ENCODE measurements at places on chromosomes 1 and 21.

GRCh38 chr1:196951711-196952394 lies 8.3 kb downstream of the CFHR2 start:
- DNase-seq = no peak

DNA sequence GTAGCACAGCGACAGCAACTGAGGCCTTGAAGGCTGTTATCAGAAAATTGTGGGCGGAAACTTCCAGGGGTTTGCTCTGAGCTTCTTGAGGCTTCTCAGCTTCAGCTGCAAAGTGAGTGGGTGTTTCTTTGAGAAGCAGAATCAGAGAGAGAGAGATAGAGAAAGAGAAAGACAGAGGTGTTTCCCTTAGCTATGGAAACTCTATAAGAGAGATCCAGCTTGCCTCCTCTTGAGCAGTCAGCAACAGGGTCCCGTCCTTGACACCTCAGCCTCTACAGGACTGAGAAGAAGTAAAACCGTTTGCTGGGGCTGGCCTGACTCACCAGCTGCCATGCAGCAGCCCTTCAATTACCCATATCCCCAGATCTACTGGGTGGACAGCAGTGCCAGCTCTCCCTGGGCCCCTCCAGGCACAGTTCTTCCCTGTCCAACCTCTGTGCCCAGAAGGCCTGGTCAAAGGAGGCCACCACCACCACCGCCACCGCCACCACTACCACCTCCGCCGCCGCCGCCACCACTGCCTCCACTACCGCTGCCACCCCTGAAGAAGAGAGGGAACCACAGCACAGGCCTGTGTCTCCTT lies at the start of gene FASLG:
Gene FASLG, plus strand, starts transcription at position 233 of the 583 bp plus-strand sequence. Its CDS starts 99 bp downstream, at position 332.
- no peak for DNase-seq

GRCh38 chr1:60503266-60503925 lies 429.8 kb upstream of the C1orf87 start:
- no peak for DNase-seq

DNA sequence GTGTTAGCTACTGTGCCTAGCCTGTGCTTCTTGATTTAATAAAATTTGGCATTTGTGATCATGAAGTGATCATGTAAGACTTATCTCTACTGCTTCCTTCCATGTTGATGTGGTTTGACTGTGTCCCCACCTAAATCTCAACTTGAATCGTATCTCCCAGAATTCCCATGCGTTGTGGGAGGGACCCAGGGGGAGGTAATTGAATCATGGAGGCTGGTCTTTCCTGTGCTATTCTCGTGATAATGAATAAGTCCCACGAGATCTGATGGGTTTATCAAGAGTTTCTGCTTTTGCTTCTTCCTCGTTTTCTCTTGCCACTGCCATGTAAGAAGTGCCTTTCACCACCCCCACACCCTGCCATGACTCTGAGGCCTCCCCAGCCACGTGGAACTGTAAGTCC lies at the start of gene OVAAL:
Gene OVAAL, plus strand, starts transcription at position 301 of the 400 bp plus-strand sequence.
- no peak for DNase-seq

- no peak for DNase-seq
Observed at GRCh38 chr1:204003536-204003935, 69.4 kb upstream of the SOX13 start.

DNA sequence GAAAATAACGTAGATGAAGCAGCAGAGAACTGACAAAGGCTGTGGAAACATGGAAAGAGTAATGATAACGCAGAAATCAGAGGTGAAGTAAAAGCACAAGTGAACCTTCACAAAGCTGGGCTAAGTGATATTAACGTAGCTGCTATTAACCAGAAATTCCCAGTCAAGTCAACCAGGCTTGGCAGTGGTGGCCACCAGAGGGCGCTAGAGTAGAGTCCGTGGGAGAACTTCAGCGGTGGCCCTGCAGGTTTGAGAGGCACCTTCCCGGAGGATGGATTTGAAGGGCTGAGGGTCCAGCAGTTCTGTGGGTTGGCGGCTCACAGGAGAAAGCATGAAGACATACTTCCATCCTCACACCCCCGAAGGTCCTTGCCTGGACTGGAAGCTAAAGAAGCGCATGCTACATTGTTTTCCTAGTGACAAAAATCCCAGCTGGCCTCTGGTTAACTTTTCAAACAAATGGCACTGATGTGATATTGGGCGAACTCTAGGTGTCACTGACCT lies 81.7 kb upstream of the ZNF648 start:
- DNase-seq = peak; percentile 79

- no peak for DNase-seq
Observed at GRCh38 chr21:29641635-29642550, 297.9 kb downstream of the GRIK1 start.

GRCh38 chr1:100834777-100835660 lies 59.6 kb downstream of the EXTL2 start:
- DNase-seq = no peak

DNA sequence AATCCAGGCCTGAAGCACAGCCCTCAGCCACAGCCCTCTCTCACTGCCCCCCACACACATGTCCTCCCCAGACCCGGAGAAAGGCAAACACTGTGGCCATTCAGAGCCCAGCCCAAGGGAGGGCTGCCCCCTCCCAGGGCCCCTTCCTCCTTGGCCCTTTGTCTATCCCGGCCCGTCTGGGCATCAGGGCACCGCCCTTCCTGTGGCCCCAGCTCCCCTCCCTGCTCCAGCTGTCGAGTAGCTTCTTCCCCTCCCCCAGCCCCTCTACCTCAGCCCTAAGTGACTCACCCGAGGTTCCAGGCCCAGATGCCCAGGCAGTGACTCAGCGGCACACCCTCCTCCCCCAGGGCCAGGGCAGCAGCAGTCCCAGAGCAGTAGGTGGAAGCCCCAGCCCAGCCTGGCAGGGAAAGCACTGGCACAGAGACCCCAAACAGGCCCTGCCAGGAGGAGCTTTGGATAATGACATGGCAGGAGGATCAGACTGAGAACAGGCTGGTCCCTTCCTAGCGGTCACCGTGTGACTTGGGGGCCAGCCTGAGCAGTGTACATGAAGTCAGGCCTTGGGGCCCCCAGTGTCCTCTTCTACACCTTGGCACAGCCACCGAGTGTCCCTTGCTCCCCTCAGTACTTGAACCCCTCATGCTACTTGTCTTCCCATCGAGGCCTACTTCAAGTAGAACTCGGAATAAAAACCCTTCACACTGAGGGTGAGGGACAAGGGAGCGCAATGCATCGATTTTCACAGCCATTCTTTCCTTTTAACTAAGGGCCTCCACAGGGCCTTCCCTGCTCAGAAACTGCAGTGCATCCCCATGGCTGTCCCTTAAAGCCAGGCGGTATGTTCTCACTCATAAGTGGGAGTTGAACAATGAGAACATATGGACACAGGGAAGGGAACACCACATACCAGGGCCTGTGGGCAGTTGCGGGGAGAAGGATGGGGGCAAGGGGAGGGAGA lies 1.0 kb upstream of the S100A2 start:
- DNase-seq = peak; percentile 97

DNA sequence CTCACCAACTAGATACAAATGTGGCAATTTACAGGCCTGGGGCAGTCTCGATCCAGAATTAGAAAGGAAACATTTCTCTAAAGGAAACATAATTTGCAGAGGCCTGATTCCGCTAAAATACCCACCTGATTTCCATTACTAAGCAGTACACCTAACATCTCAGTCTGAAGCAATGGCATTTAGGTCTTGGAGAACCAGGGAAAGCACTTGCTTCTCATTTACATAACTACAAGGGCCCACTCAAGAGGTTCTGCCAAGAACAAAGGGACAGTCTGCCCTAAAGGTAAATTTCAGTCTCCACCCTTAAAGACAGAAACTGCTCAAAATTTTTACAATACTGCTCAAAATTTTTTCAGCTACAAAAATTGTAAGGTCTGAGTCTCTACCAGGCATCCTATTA lies 123.7 kb upstream of the GJB5 start:
- no peak for DNase-seq

DNA sequence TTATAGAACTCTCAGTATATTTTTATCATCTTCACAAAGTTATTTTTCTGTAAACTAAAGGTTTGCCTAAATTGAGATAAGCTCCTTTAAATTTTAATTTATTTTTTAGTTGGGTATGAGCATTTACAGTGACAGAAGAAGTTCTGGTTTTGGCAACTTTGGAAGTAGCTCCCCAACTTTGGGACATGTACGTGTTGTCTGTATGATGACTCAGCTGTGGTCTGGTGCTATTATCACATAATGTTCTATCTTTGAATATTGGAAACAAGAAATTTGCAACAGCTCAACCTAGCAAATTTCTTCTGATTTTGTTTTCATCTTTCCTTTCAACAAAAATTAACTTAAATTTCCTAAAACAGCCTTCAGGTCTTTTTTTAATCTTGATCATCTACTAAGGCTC lies 46.6 kb upstream of the C1orf105 start:
- DNase-seq = no peak

- DNase-seq = no peak
Observed at GRCh38 chr1:208280681-208281450, 36.7 kb upstream of the PLXNA2 start.

- DNase-seq = peak; percentile 36
Observed at GRCh38 chr1:32742199-32742947, 39.8 kb upstream of the SYNC start.

DNA sequence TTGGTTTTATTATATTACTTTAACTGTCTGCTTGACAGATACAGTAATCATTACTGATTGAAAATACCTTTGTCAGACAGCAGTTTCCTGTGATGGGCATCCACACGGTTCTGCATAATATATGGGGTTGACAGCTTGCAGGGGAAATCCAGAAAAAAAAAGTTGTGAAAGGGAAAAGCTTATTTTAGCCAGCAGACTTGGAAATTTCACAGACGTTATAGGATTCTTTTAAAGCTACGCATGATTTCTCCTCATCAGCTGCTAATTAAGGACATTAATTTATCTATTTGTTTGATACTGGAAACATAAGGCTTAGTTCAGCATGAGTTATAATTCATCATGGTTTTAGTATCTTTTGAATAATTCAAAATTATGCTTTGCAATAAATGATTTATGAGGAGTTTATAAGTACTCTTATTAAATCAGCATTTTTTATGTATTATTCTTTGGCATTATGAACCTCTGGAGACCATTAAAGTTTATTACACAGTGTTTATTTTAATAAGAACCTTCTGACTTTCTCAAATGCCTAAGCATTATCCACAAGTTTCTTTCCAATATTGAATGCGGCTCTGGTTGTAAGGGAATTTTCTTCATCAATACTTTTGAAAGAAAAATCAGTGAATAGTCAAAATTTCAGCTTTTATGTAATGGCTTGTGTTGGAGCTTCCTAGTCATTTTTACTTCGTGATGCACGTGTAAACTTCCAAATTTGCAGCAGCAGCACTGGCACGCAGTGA lies 235.3 kb upstream of the KCNK2 start:
- no peak for DNase-seq

All from urothelium cell line (cell line).